ENCODE measurements at places on chromosomes 5 and 9.

DNA sequence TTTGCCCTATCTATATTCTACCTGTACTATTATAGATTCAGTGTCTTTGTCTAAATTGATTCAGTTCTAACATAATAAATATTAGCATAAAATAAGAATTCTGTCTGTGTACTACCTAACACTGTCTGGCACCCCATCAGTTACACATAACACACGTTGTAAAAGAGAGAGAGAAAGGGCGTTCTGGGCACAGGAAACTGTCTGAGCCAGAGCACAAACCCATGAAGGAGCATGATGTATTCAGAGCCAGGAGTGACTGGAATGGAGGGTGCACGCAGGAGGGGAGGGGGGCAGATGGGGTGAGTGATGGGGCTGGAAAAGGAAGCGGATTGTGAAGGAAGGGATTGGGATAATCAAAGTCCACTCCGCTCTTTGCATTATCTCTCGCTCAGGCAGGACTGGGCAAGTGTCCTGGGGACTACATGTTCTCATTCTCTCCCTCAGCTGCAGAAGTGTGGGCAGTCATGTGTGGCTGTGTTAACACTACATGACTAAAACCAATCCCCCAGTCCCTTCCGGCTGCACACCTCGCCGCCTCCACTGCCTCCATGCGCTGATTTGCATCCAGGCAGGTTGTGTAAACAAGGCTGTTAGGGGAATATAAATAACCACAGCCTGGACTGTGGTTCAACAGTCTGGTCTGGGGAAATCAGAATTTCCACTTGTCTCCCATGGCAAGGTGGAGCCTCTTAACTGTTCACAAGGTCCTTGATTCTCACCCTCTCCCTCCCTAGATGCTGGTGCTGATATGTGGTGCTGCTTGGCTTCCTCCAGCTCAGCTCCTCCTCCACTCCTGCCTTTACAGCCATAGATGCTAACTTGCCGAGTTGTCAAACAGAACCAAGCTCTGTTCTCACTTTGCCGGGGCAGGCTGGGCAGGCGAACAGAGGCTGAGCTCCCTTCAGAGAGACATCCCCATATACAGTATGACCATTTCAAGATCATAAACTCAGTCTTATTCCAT lies 367.5 kb upstream of the BRINP1 start:
- no peak for DNase-seq

- DNase-seq, result no peak
These were observed 116.0 kb upstream of the LMX1B start for GRCh38 chr9:126497660-126498275.

- DNase-seq, result peak; percentile 72
These were observed 1.3 kb downstream of the ATP6V1G1 start for GRCh38 chr9:114588651-114589526.

DNA sequence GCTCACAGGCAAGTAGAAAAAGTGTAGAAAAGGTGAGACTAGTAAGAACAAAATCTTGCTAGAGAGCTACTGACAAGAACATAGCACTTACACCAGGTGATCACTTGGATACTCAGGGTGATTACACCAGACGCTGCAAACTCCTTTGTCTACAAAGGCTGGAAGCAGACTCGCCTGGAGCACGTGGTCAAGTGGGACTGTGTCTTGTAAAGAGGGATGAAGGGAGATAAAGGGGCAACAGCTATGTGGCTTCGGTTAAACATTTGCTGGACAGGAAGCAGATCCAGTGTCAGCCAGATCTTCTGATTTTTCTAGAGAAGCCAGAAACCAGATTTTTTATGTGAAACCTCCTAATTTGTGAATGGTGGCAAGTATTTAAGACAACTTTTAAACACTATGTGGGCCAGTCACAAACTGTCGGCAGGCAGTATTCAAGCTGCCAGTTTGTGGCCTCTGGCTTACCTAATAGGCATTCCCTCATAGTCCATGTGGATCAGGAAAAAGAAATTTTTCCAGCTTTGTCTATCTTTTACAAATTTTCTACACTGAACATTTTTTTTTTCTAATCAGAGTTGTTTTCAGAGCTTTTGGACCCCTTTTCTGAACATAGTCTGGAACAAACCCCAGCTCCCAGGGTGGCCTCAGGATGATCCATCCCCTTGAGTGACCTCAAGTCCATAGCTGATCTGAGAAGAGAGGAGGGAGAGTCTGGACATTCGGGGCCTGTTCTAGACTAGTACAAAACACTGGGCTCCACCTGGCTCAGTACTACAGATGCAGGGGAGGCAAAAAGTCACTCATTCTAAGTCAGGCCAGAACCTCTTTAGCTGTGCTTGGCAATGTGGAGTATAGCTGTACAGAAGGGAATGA lies 262.9 kb downstream of the ARRDC3 start:
- no peak for DNase-seq

DNA sequence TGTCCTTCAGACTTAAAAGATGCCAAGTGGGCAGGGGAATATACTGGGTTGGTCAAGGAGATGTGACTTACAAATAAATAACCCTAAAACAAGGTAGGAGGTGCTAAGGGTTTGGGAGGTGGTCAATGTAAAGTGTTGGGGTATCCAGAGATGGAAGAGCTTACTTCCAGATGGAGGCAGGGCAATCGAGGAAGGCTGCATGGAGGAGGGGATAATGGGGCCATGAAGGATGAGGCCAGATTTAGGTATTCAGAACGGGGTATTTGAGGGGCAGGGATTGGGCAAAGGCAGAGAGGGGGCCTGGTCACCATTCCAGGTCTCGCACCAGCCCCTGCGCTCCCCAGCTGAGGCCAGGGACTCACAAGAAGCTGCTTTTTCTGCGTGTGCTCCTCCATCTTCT lies 57.9 kb upstream of the FBXW11 start:
- no peak for DNase-seq

DNA sequence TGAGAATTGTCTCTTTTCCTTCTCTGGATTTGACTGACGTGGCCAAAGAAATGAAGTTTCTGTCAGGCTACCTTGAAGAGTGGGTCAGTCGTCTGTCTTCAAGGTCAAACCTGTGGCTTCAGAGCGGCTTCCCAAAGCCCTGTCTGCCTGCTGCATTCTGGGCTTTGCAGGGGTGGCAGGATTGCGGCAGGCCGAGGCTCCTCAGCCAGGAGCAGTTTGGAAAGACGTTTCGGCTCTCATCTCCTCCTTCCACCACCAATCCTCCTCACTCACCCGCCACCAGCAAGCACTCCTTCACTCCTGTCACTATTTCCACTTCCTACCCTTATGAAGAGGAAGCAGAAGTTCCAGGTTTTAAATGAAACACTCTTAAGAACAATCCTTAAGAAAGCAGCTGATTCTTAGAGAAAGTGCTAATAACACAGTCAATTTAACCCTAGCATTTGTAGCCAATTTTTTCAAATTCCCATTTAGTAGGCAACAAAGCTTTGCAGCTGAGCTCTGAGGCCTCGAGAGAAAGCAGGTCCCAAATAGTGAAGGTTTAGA lies 351.7 kb downstream of the ZNF608 start:
- DNase-seq, result no peak

- no peak for DNase-seq
These were observed 126.1 kb downstream of the SV2C start for GRCh38 chr5:76209297-76209696.

DNA sequence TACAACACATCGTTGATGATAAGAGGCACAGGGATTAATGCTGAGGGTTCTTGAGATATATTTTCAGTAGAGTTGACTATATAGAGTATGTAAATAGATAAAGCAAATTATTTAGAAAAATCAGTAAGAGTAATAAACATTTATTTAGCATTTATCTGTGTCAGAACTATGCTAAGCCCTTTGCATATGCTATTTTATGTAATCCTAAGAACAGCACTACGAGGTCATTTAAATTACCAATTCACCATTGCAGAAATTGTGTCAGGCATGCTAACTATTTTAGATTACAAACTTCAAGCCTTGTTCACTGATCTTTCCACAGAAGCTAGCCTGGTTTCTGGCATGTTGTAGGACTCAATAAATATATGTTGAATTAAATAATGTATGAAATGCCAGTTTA lies 20.4 kb upstream of the REEP2 start:
- DNase-seq, result no peak

- peak; percentile 41 for DNase-seq
These were observed 256.3 kb downstream of the SMARCA2 start for GRCh38 chr9:2271426-2271825.

- DNase-seq, result peak; percentile 49
These were observed 290.5 kb downstream of the SLF1 start for GRCh38 chr5:94908889-94909480.

DNA sequence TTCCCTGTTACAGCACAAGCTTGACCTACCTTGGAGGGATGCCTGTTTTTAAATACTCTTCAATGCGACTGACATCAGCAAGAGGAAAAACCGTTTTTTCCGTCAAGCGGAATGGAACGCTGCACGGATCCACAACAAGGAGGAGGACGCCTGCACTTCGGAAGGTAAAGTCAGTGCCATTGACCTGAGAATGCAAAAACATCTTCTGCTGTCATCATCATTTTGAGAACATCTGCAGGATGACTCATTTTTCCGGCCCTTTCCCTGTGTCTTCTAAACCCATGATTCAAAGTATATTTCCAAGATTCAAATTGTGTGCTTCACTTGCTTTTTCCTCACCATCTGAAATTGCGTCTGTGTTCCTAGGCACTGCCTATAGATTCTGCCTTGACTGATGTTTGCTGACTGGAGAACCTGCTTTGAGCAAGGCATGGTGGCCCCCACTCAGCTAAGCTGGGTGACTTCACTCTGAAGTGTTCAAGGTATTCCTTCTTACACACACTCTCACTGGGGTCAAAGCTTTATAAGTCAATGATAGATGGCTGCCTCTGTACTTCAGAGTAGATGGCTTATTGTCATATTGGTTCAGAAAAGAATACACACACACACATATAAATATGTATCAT lies 78.1 kb downstream of the CEMIP2 start:
- no peak for DNase-seq

DNA sequence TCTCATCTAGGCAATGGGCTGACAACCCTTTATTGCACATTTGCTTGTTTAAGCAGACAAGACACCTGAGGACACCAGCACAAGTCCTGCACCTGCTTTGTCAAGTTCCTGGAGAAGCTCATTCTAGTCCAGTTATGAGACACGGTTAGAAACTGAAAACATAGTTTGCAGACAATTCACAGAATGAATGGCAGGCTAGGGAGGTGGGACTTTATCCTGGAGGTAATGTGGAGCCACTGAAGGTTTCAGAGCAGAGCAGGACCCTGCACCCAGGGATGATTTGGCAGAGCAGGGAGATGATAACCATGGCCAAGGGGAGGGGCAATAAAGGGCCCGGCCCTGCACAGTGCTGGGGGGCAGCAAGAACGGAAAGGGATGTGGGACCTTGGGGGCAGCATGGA lies 50.7 kb upstream of the SLC25A51 start:
- no peak for DNase-seq

DNA sequence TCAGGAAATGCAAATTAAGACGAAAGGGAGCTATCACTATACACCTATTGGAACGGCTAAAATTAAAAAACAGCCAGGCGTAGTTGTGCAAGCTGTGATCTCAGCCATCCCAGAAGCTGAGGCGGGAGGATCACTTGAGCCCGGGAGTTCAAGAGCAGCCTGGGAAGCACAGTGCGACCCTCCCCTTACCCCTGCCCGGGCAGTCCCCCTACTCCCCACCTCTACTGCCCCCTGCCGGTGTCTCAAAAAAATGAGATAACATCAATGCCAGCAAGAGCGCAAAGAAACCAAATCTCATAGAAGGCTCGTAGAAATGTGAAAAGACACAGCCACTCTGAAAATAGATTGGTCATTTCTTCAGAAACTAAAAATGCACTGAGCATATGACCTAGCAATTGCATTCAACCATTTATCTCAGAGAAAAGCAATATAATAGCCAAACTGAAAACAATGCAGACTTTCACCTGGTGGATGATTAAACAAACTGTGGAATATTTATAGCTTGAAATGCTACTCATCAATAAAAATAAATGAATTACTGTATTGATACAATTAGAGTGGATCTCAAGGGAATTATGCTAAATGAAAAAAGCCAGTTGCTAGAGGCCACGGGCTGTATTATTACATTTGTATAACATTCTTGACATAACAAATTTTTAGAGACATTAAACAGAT lies 20.6 kb downstream of the OR2V2 start:
- DNase-seq, result no peak

- no peak for DNase-seq
These were observed 13.2 kb downstream of the GADD45G start for GRCh38 chr9:89617978-89618377.

- DNase-seq, result no peak
These were observed 40.9 kb upstream of the SLC25A51 start for GRCh38 chr9:37944671-37945481.

GRCh38 chr5:108481355-108481931 lies 99.5 kb upstream of the FBXL17 start:
- DNase-seq, result peak; percentile 75

- no peak for DNase-seq
These were observed 10.0 kb downstream of the NR3C1 start for GRCh38 chr5:143393524-143393923.

- no peak for DNase-seq
These were observed 6.7 kb downstream of the TMEM8B start for GRCh38 chr9:35835766-35836165.

GRCh38 chr9:13911473-13911872 lies 402.5 kb downstream of the NFIB start:
- DNase-seq, result no peak

DNA sequence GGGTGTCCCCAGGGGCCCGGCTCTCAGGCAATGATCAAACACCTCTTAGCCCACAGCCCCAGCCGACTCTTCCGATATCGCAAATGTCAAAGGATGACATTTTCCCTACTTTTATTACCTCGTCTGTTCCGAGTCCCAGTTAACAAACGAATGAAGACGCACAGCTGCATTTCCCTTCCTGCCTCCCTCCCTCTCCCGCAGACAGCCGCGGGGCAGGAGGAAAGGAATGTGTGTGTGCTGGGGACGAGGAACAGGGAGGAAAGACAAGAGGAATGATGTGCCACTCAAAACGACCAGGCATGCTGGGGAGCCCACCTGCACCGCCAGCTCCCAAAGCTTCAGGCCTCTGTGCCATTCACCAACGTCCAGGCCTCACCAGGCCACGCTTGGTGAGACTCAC lies 125.9 kb upstream of the SARDH start:
- no peak for DNase-seq

DNA sequence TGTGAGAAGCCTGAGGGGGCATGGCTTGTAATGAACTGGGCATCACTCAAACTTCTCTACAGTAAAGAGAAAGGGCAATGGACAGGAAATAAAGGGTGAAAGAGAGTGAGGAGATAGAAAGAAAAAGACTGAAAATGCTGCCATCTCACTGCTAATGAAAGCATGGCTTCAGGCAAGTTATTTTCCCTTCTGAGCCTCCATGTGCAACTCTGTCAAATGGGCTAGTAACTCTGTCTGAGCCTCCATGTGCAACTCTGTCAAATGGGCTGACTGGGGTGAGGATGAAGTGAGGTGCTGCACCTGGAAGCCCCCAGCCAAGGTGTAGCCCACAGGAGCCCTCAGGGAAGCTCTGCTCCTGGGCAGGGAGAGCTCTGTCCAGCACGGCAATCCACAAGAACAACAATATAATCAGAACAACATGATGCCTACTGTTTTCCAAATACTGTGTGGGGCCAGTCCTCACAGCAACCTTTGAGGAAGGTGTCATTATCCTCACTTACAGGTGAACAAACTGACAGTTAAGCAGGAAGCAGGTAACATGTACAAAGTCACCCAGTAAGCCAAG lies 73.8 kb upstream of the XPA start:
- DNase-seq, result no peak
